ENCODE measurements at places on chromosomes 12 and 14.
A peak's percentile ranks its signal among the peaks of the same experiment; 100 is the strongest.

- no peak for DNase-seq
These were observed 80.8 kb upstream of the RAP1B start for GRCh38 chr12:68529869-68530268.

- DNase-seq: no peak
These were observed 111.2 kb downstream of the CALM1 start for GRCh38 chr14:90508036-90508435.

DNA sequence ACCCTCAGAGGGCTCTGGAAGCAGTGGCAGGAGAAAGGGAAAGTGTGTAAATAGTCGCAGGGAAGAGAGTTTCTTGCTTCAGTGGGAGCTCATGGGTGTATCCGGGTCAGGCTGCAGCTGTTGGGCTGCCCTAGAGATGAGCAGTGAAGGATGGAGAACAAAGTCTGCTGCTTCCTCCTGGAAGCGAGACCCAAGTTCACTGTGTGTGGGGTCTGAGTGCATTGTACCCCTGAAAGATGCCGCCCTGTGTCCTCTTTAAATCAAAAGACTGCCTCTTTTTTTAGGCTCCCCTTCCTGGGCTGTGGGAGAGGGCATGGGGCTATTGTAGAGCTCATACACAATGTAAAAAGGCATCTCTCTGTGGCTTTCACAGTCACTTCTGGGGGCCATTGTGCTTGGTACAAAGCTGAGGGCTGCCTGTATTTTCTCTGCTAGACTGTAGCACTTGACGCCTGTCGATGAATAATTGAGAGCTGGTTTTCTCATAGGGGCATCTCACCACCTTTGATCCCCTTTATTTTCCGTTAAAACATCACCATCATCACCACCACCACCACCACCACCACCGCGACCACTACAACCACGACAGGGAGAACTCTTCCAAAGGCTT is 16.7 kb downstream of the CHST11 start:
- DNase-seq: no peak

GRCh38 chr14:51119411-51120051 is 24.6 kb upstream of the TRIM9 start:
- no peak for DNase-seq

GRCh38 chr12:61934564-61934963 is 325.6 kb upstream of the USP15 start:
- DNase-seq: no peak

DNA sequence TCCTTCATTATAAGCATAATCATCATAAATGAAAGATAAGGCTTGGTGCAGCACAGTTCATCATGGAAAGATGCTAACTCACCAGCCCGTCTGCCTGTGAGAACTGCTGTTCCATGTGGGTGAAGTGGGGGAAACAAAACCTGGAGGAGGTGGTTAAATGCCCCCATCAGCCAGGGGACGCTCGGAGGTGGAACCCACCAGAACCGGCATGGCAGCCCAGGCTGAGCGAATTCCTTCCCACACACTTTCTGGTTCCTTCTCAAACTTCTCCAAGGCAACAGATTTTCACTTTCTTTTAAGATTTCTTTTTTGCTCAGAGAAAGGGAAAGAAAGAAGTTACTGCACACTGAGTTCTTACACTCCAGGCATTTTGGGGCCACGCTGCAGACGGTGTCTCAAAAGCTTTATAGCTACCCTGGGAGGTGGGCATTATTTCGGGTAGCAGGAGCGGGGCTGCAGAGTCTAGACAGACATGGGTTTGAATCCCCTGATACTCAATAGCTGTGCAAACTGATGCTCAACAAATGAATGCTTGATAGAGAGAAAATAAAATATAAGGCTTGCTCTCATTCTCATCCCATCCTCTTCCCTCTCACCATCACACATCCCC is 190.7 kb downstream of the BCL11B start:
- DNase-seq: no peak

DNA sequence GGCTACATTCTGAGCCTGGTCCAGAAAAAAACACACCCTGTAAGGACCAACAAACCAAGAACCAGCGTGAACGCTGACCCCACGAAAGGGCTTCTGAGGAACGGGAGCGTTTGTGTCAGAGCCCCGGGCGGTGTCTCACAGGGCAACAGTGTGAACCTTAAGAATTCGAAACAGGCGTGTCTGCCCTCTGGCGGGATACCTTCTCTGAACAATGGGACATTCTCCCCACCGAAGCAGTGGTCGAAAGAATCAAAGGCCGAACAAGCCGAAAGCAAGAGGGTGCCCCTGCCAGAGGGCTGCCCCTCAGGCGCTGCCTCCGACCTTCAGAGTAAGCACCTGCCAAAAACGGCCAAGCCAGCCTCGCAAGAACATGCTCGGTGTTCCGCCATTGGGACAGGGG is 7.9 kb downstream of the DACT1 start:
- DNase-seq: no peak

GRCh38 chr14:71155743-71156142 is 248.5 kb downstream of the PCNX1 start:
- no peak for DNase-seq

DNA sequence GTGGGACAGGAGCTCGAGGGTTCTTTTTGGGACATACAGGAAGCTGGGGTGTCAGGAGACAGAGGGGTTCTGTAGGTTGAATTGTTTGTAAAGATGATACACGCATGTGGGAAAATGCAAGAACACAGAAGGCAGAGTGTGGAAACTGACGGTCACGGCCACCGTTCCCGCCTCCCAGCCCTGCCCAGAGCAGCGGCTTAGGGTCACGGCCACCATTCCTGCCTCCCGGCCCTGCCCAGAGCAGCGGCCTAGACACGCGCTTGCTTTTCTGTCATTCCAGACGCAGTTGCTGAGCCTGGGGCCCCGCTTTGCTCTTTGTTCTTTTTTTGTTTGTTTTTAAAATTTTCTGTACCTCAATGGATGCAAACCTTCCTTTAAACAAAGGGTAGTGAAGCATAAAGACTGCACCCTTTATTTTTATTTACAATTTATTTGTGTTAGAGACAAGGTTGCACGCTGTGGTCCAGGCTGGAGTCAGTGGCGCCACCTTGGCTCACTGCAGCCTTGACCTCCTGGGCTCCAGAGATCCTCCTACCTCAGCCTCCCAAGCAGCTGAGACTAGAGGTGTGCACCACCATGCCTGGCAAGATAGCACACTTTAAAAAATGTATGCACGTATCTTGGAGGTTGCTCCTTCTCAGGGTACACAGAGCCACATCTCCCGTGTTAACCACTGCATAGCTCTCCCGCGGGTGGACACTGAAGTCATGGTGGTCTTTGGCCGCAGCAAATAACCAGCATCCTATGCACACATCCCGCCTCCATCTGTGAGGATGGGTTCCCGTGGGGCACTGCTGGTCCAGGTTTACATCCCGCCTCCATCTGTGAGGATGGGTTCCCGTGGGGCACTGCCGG is 142.3 kb downstream of the ADGRD1 start:
- DNase-seq: no peak

- DNase-seq: no peak
These were observed 17.9 kb upstream of the CLEC7A start for GRCh38 chr12:10147714-10148403.

DNA sequence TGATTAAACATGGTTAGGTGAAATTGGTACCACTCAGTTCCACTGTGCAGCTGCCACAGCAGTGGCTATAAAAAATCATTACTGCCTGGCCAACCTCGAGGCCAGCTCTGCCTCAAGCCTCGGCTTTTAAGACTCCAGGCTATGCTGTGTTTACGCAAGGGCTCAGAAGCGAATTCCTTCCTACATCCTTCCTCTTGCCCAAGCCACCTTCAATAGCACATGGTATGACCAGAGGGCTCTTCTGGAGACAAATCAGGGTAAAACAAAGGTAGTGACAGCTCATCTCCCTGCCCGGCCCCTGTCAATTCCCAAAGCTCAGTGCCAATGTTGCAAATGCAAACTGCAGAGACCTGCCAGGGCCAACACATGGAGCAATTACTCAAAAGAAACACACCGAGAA is 31.9 kb downstream of the NUAK1 start:
- no peak for DNase-seq

GRCh38 chr12:130615861-130616345 is 100.2 kb downstream of the RIMBP2 start:
- no peak for DNase-seq

GRCh38 chr14:90797451-90797850 is 18.8 kb downstream of the TTC7B start:
- DNase-seq: no peak

DNA sequence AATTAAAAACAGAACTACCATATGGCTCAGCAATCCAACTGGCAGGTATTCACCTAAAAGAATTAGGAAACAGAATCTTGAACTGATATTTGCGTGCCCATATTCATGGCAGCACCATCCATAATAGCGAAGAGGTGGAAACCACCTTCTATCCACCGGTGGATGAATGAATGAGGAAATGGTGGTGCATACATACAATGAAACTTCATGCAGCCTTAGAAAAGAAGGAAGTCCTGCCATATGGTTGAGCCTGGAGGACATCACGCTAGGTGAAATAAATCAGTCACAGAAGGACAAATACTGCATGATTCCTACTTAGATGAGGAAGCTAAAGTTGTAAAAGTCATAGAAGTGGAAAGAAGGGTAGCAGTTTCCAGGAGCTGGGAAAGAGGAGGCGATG is 6.6 kb downstream of the TCL1A start:
- DNase-seq: no peak

GRCh38 chr12:99984271-99985128 is at the start of gene ANKS1B:
Gene ANKS1B, minus strand, starts transcription at chr12:99984936. Its CDS starts 699 bp downstream, at chr12:99984237.
- no peak for DNase-seq

- DNase-seq: no peak
These were observed 51.7 kb downstream of the BEGAIN start for GRCh38 chr14:100535287-100536120.

DNA sequence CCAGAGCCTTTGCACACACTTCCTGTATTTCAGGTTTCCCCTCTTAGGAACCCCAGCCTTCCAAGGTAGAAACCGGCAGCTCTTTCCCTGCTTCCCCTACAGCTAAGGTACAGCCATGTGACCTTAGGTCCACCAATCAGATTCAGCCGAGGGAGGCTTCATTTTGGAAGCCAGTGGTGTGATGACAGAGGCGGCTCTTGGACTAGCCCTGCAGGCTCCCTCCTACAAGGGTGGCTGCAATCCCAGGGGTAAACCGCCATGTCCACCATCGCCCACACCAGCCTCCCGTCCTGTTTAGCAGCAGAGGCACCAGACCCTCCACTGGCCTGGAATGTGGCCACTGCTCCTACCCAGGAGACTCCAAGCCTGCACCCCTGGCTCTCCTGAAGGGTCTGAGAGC is 65.6 kb downstream of the SERPINA3 start:
- no peak for DNase-seq

DNA sequence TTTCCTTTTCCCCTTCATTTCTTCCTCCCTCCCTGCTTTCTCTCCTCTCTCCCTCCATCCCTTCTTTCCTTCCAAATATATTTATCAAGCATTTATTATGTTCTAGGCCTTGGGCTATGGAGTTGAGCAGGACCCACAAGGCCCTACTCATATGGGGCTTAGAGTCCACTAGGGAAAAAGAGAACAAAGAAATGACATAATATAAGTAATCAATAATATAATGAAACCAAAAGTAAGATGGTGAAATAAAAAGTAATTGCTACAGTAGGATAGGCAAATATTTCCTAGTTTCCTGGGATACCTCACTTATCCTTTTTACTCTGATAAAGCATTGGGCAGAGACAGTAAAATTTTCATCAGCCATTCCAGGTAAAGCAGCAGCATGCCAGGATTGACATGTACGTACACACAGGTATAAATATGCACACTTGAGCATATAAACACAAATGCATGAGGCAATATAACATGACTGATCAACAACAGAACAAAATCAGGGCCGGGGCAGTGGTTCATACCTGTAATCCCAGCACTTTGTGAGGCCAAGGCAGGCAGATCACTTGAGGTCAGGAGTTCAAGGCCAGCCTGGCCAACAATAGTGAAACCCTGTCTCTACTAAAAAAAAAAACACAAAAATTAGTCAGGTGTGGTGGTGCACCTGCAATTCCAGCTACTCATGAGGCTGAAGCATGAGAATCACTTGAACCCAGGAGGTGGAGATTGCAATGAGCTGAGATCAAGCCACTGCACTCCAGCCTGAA is 35.5 kb upstream of the CSRP2 start:
- DNase-seq: no peak

DNA sequence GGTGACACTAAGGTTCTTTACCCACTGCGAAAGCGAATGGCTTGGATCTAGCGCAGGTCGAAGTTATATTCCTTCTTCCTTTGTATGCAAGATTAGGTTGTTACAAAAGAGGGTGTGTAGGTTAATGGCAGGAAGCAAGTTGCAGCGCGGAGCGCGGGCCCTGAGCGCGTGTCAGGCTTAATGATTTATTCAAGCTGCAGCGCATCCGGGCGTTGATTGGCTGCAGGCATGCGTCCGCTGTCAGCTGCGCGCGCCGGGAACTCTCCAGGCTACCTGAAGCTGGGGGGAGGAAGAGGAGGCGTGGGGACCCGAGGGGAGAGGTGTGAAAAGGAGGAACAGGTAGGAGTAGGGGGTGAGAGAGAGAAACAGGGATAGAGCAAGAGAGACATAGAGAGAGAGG is 7.4 kb downstream of the ASCL1 start:
- no peak for DNase-seq

GRCh38 chr14:57692671-57693070 is 173.2 kb downstream of the SLC35F4 start:
- DNase-seq: peak; percentile 26

- no peak for DNase-seq
These were observed 418.3 kb downstream of the MED13L start for GRCh38 chr12:115859231-115859630.

- no peak for DNase-seq
These were observed 4.7 kb downstream of the GLTP start for GRCh38 chr12:109875572-109876131.

GRCh38 chr12:49413010-49413409 is 45.7 kb downstream of the SPATS2 start:
- no peak for DNase-seq

GRCh38 chr12:6967651-6968100 is 2.8 kb downstream of the PHB2 start:
- no peak for DNase-seq

DNA sequence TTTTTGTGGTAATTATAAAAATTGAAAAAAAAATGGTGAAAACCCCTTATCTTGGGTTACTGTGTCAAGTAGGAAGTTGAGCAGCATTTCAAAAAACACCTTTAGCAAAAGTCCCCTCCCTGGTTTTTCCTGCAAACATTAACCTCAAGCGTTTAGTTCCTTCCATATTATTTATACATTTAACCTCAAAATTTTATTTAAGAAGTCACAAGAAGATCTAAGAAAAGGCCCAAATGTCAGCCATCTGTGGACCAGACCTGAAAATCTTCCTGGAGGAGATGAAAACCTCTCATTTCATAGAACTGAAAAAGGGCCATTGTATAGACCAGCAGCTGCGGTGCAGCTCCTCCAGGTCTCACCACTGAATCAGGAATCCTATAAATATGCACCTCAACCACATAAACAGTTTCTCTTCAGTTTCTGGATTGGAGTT is 40.4 kb upstream of the BTG1 start:
- no peak for DNase-seq

GRCh38 chr12:104345234-104346066 is 41.9 kb downstream of the EID3 start:
- DNase-seq: no peak

- no peak for DNase-seq
These were observed 317.0 kb downstream of the FUT8 start for GRCh38 chr14:65729566-65729965.

GRCh38 chr14:38187528-38187927 is 20.2 kb upstream of the SSTR1 start:
- DNase-seq: no peak

- no peak for DNase-seq
These were observed 78.4 kb upstream of the GZMB start for GRCh38 chr14:24712374-24712773.
